H1 (cell line): ENCODE measurements at places on chromosomes 1 and 21.

DNA sequence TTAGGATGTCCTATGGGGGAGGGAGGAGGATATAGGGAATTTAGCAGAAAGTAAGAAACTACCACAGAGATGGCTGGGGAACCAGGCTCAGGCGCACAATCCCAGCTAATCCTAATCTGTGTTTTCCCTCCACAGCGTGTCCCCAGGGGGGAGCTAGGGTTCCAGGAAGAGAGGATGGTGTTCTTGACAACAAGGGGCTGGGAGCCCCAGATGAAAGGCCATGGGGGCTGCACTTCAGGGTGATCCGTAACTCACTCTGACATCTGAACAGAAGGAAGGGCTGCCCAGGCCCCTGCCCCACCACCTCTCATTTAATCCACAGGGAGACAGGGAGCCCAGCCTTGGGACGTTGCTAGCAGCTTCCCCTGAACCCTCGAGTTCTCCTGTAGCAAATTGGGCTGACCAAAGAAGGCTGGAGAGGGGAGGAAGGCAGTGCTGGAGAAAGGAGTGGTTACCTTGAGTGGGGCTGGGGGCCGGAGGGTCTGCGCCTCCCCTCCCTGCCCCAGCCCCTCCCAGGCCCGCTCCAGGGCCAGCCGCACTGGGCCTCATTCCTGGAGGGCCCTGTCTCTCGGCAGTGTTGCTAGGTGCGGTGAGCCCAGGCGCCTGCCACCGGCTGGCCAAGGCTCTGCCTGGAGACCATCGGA is 131.7 kb downstream of the TMEM53 start:
- DNase-seq, result peak; percentile 82

- peak; percentile 37 for DNase-seq
Measured at GRCh38 chr21:45859762-45860357, 121.7 kb upstream of the COL6A1 start.

GRCh38 chr1:147185432-147185831 is 13.2 kb upstream of the PRKAB2 start:
- no peak for DNase-seq

DNA sequence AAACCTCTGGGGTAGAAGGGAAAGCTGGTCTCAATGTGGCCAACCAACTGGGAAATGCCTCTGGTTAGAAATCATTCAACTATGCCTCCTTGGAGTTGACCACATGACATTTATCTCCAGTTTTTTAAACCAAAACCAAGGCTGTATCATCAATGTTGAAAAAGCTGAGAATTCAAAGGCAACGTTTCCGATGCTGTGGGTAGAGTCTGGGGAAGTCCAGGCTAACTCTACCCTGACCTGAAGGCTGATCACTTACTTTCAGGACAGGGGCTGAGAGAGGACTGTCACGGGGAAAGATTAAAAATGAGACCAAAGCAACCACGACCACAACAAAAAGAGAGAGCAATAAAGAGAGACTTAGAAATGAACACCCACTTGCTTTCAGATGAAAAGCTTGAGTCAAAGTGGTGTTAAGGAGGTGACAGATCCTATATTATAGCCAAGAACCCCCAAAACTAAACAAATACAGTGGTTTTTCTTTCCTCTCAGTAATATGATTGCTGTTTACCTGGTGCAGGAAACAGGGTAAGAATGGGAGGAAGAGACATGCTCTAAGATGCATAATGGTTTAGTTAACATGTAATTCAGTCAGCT is 90.8 kb upstream of the TNFSF4 start:
- DNase-seq, result no peak

GRCh38 chr1:83741348-83741747 is 257.6 kb downstream of the TTLL7 start:
- DNase-seq, result no peak

GRCh38 chr1:48741380-48741779 is 35.3 kb downstream of the BEND5 start:
- DNase-seq, result no peak
